Cerebellar cortex (tissue), 1 donor: ENCODE measurements at places on chromosomes 3 and 15.

DNA sequence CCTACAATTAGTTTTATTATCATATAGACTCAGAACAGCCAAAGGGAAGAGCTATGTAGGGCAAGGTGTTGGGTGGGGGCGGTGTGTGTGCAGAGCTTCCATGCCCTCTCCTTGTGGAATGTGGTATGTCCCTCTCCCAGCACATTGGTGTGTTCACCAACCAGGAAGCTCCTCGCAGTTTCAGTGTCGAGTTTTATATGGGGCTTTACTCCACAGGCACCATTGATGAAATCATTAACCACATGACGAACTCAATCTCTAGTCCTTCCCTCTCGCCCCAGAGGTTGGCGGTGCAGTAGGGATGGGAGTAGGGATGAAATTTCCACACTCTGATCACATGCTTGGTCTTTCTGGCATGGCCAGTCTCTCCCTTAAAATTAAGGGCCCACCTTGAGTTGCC, 13.6 kb upstream of the SRP14 start:
- no peak for DNase-seq

DNA sequence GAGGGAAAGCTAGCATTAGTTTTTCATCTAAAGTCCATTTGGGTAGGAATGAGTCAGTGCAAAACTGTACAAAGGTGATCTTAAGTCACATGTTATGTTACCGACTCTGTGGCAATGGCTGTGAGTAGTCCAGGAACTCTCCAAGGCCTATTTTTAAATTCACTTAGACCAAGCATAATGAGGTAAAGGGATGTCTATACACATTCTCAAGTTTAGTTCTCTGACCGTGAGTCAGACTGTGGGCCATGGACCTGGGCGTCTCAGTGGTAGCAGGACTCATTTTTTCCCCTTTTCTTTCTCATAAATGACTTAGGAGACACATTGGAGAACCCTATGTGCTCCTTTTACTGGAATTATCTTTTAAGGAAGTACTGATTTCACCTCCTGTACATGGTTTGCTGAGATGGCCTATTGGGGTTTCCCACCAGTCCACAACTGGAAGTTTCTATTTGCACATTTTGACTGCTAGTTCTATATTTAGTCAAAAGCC, 488.7 kb upstream of the TPRG1 start:
- DNase-seq: no peak

- DNase-seq: peak; percentile 95
Observed at GRCh38 chr3:59289831-59290230, 240.0 kb upstream of the CFAP20DC start.

- DNase-seq: no peak
Observed at GRCh38 chr3:7289121-7289520, 428.2 kb downstream of the GRM7 start.

GRCh38 chr15:101172501-101173071, 79.3 kb downstream of the CHSY1 start:
- no peak for DNase-seq

DNA sequence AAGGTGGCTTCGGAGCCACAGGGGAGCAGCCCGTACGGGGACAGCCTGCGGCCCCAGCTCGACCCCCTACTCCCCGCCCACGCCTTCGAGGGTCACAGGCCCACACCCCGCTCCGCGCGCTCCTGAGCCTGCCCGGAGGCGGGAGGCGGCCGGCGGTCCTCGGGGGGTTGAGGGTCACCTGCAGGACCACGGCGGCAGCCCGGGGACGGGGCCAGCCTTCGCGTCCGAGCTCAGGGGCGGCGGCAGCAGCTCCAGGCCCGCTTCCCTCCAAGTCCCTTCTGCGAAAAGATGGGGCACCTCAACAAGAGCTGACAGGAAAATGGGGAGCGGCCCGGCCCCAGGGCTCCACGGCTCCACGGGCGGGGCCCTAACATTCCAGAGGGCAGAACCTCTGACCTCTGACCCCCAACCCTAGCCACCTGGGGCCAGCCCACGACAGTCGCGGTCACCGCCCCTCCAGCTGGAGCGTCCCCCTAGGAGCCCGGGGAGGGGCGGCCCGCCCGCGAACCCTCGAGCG, 428 bp downstream of the LYSMD4 start:
- no peak for DNase-seq

GRCh38 chr3:184380185-184380626, 352 bp downstream of the CHRD start:
- no peak for DNase-seq

DNA sequence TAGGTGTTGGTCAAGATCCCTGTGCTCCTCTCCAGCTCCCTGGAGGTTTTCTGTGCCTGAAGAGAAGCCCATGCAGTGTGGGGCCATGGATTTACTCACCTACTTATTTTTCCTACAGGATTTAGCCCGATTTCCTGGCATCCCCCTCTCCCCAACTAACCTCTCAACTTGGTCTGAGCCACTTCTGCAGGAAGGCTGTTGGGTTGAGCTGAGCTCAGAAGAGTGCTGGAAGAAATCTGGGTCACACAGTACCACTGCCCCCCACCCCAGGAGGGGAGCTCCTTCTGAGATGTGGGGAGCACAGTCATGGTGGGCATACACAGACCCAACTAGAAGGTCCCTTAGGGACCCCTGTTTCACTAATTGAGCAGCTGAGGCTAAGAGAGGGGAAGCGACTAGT, 34.4 kb upstream of the SLCO2A1 start:
- no peak for DNase-seq

GRCh38 chr3:123094516-123095313, 27.9 kb downstream of the PDIA5 start:
- no peak for DNase-seq

DNA sequence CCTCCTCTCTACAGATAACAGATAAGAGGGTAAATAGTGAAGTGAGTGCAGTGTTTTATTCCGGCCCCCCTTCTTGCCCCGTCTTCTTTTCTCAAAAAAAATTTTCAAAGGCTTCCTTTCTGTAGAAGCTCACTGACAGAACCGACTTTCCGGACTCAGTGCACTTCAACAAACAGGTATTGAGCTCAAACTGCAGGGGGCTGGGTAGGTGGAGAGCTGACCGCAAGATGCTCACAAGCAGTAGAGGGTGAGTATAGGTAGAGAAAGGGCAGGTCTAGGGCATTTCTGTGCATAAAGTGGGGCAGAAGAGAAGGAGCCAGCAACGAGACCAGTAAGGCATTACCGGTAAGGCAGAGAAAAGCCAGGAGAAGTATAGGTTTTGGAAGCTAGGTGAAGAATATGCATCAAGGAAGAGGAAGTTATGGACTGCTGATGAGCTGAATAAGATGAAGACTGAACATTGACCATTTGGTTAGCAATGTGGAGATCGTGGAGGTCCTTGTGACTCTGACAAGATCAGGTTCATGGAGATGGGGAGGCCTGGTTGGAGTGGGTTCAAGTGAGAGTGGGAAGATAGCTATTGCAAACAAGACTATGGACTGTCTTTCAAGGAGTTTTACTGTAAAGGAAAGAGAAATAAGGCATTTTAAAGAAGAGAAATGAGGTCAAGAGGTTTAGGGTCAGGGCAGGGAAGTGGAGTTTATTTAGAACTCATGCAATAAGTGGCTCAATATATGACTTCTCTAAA, 97.4 kb downstream of the ST6GAL1 start:
- no peak for DNase-seq

- peak; percentile 51 for DNase-seq
Observed at GRCh38 chr15:39918688-39919385, 1.2 kb downstream of the GPR176 start.

- DNase-seq: peak; percentile 95
Observed at GRCh38 chr15:92810418-92811138, 89.5 kb upstream of the CHD2 start.

DNA sequence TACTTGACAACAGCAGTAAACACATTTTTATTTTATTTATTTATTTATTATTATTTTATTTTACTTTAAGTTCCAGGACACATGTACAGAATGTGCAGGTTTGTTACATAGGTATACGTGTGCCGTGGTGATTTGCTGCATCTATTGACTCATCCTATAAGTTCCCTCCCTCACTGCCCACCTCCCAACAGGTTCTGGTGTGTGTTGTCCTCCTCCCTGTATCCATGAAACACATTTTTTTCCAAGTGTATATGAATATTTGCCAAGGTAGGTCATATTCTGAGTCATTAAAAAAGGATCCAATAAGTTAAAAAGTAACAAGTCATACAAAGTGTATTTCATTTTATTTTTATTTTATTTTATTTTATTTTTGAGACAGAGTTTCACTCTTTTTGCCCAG, 567.3 kb upstream of the KCNMB2 start:
- no peak for DNase-seq

- no peak for DNase-seq
Observed at GRCh38 chr3:187804745-187805121, 59.5 kb upstream of the BCL6 start.

DNA sequence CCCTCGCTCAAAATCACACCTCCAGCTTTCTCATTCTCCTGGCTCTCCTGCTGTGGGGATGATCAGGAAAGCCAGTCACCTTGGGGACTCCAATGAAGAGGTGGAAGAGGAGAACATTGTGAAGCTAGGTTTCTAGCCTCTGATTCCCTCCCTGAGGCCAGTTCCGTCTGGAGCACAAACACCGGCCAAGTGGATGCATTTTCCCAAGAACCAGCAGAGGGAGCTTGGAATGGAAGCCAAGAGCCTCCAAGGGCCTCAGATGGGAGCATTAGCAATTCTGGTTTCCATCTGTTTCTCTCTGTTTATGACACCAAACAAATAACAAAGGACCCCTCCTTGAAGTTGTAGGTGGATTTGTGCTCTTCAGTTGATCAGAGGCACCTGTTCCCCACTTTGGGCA, 40.6 kb upstream of the NMNAT3 start:
- peak; percentile 45 for DNase-seq

DNA sequence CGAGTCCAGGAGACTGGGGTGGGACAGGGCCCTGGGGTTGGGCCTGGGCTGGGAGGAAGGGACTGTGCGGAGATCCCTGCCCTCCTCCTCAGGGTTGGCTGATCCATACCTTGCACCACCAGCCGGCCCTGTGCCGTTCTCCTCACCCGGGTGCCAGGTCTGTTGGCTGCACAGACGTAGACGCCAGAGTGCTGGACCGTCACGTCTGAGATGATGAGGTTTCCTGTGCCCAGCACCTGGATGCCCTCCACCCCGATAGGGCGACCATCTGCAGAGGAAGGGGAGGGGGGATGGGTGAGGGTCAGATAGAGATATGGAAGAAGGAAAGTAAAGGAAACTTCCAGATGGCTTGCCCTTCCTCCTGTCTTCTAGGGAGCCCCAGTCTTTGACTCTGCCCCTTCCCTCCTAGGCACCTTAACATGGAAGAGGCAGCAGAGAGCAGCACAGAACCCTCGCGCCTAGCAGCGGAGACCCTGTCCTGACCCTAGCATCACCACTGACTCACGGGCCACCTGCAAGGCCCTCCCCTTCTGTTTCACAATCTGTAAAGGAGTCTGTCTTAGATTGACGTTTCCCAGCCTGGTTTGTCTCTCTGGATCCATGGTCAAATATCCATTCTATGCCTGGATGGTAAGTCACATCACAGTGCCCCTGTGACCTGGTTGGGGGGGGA, 28.8 kb downstream of the RNU5B-1 start:
- no peak for DNase-seq

DNA sequence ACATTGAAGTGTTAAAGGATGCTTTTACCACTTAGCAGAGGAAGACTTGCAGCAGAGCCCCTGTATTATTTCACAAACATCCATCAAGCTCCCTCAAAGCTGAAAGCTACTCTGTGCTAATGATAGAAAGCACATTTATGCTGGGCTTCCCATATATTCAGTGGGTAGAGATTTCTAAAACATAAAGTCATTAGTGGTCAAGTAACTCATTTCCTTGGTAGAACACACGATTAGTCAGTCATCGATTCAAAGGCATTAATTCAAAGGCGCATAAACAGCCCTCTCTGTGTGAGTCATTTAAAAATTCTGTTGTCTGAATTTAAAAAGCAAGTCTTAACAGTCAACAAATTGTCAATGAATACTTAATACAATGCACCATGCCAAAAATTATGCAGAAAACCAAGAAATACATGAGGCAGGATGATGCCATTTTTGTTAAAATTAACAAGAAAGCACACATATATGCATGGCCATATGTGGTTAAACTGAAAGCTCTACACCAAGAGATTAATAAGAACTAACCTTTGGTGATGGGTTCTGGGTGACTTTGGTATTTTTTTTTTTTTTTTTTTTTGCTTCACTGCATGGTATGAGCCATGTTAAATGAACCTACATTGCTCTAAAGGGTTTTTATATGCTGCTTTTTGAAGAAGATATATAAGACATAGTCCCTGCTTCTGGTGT, 61.7 kb downstream of the LDHAL6B start:
- DNase-seq: no peak

DNA sequence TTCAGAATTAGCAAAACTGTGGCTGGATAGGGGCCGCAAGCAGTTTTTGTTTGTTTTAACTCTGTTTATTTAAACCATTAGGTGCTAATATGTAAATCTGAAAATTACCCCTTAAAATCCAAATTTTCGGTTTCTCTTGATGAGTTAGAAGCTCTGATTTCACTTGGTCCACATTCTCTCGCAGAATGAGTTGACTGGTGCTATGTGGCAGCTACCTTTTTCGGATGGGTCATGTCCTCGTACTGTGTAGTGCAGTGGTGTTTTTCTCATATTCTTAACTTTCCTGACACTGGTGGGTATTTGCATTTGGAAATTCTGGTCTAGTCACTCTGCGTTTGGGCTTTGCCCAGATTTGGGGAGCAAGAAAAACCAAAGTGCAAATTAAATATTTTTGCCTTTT, 87.1 kb downstream of the DIPK2A start:
- no peak for DNase-seq

DNA sequence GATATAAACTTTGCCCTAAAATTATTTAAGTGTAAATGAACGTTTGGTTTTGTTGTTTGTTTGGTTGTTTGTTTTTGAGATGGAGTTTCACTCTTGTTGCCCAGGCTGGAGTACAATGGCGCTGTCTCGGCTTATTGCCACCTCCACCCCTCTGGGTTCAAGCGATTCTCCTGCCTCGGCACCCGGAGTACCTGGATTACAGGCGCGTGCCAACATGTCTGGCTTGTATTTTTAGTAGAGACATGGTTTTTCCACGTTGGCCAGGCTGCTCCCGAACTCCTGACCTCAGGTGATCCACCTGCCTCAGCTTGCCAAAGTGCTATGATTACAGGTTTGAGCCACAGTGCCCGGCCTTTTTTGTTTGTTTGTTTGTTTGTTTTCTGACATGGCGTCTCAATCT, 87.9 kb upstream of the CHD2 start:
- DNase-seq: no peak

DNA sequence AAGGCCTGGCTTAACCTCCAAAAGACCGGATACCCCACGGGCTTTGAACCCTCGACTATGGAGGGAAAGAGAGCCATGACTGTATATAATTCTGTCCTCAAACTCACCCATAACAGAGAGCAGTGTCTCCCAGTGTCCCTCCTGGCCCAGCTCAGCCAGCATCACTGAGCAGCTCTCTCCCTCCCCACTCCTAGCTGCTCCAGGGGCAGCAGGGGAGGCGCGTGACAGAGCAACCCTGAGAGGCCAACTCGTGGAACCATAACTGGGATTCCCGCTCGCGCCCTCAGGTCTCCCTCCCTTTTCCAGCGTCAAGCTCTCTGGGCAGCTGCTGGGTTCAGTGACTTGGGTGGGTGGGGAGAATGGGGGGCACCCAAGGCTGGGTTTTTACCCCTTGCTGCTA, 561 bp upstream of the CPLX3 start:
- no peak for DNase-seq

DNA sequence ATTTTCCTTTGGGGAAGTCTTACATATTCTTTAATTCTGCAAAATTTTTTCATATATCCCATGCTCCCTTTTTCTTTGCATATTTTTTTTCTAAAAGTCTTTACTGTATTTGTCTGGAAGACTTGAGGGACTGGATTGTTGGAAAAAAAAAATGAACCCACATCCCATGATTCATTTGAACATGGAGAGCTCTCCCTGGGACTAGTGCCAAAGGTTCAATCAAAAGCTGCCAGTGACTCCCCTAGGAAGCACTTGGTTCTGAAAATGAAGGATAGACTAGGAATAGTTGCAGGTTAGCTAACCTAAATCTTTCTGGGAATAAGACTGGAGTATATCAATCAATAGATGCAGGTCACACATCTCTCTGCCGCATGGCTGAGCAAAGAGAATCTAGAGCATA, 16.4 kb upstream of the BNC1 start:
- DNase-seq: no peak
